NCI-H146 (cell line): ENCODE measurements at places on chromosomes 12 and 14.

DNA sequence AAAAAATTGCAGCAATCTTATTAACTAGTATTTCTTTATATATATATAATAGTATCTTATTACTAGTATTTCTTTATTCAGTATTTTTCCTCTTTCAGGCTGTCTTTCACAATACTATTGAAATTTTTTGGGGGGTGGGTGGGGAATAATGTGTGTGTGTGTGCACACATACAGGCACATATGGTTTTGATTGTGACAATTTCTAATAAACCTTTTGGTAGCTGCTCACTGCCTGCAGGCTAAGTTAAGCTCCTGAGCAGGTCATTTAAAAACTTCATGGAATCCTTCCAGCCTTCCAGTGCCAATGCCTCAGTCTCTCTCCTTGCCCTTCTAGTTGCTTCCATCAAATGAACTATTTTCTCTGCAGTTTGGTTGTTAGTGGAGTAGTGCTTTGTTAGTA lies 490.1 kb downstream of the PCNX1 start:
- DNase-seq = no peak

DNA sequence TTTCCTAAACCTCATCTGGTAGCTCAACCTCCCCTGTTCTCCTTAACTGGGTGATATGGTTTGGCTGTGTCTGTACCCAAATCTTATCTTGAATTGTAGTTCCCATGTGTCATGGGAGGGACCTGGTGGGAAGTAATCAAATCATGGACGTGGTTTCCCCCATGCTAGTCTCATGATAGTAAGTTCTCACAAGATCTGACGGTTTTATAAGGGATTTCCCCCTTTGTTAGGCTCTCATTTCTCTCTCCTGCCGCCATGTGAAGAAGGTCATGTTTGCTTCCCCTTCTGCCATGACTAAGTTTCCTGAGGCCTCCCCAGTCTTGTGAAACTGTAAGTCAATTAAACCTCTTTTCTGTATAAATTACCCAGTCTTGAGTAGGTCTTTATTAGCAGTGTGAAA lies 19.5 kb downstream of the COX16 start:
- no peak for DNase-seq

- peak; percentile 13 for DNase-seq
Measured at GRCh38 chr12:59780605-59781135, 184.8 kb downstream of the SLC16A7 start.

DNA sequence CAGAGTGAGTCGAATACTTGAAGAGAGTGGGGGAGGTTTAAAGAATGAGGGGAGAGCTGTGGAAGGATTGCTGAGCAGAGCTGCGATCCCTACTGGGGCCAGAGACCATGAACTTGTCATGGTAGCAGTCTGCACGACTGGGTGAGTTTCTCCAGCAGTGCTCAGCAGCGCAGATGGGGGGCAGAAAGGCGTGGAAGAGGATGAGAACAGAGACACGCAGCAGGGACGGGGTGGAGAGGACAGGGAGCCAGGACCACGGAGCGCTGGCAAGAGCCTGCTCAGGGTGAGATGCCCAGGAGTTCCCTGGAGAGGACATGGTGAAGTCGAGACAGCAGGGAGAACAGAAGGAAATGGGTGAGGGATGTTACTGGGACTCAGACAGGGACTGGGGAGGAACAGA lies 2.1 kb upstream of the AQP6 start:
- no peak for DNase-seq

DNA sequence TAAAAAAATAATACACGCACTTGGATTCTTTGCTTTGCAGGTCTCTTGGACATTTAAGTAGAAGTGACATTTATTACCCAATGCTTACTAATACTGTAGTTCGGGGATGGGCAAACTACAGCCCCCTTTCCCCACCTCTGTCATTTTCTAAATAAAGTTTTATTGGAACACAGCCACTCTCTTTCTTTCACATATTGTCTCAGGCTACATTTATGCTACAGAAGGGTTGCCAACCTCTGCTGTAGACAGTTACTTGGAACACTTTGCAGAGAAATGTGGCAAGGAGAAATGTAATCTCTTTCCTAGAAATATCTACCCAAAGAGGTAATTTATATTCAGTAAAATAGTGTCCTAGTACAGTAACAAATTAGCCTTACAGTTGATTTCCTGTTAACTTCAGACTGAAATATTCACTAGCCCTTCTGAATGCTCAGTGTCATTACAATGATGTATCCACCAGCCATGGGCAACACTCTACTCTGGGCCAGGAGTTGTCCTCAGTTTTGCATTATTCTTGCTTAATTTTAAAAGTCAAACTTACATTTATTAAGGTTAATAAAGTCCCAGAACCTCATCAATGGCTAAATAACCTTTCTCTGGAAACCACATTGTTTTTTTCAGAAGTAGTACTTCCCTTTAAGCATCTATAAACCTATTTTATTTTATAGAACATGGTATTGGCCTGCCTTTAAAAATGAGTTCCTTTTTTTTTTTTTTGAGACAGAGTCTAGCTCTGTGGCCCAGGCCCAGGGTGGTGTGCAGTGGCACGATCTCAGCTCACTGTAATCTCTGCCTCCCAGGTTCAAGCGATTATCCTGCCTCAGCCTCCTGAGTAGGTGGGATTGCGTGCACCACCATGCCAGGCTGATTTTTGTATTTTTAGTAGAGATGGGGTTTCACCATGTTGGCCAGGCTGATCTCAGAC lies 269.6 kb upstream of the AMIGO2 start:
- no peak for DNase-seq
